ENCODE measurements at places on chromosomes 6 and 20.

DNA sequence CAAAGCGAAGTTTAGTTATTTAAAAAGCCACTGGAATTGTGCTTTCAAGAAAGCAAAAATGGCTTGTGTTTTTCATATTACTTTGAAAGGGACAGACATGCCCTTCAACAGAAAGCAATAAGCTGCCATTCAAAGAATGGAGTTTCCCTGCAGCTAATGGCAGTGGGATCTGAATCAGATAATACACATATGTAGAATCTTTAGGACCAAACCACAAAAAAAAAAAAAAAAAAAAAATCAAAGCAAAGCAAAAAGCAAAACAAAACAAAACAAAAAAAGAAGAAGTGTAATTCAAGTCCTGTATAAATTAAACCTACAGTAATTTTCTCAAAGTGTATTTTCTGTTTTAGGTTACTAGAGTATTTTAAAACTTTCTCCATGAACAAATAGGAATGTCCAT is 63.6 kb upstream of the ZNF217 start:
- no peak for DNase-seq

GRCh38 chr6:158854214-158855101 is 35.3 kb upstream of the EZR start:
- DNase-seq: no peak

DNA sequence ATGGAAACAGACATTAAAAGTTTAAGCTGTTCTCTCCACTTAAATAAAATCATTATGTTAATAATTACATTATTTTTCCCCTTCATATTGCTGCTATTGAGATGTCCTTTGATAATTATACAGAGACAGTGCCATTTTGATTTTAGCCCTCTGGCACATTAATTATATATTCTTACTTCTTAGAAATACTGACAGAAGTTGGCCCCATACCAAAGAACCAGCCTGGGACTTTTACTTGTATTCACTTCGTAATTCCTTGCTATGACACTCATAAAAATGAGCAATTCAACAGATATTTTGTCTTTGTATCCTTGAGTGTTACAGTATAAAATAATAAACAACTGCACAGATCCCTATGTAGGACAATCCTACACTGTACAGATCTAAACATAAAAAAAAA is 743.7 kb downstream of the TBC1D32 start:
- DNase-seq: no peak

GRCh38 chr6:90131125-90131524 is 165.5 kb downstream of the BACH2 start:
- DNase-seq: no peak

- no peak for DNase-seq
Measured at GRCh38 chr20:12243327-12243726, 325.6 kb downstream of the BTBD3 start.

- DNase-seq: no peak
Measured at GRCh38 chr6:117540670-117541069, 58.2 kb downstream of the DCBLD1 start.

GRCh38 chr20:5835321-5835821 is 85.2 kb downstream of the SHLD1 start:
- DNase-seq: no peak

DNA sequence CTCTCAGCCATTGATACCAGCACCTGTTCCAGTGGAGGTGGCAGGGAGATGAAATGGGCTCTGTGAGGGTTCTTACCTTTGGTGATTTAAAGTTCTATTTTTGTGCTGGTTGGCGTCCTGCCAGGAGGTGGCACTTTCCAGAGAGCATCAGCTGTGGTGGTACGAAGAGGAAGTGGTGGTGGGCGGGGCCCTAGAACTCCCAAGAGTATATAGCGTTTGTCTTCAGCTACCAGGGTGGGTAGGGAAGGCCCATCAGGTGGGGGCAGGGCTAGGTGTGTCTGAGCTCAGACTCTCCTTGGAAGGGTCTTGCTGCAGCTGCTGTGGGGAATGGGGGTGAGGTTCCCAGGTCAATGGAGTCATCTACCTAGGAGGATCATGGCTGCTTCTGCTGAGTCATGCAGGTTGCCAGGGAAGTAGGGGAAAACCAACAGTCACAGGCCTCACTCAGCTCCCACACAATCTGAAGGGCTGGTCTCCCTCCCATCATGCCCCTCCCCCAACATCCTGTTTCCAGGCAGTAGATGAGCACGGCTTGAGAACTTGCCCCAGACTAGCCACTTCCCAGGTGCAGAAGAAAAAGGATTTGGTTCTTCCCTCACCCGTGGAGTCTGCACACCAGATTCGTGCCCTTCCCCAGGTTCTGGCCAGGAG is 46.6 kb downstream of the MOXD1 start:
- no peak for DNase-seq

GRCh38 chr20:37359836-37360235 is 13.9 kb downstream of the SRC start:
- no peak for DNase-seq

- DNase-seq: no peak
Measured at GRCh38 chr6:44657206-44657819, 269.8 kb downstream of the CDC5L start.

DNA sequence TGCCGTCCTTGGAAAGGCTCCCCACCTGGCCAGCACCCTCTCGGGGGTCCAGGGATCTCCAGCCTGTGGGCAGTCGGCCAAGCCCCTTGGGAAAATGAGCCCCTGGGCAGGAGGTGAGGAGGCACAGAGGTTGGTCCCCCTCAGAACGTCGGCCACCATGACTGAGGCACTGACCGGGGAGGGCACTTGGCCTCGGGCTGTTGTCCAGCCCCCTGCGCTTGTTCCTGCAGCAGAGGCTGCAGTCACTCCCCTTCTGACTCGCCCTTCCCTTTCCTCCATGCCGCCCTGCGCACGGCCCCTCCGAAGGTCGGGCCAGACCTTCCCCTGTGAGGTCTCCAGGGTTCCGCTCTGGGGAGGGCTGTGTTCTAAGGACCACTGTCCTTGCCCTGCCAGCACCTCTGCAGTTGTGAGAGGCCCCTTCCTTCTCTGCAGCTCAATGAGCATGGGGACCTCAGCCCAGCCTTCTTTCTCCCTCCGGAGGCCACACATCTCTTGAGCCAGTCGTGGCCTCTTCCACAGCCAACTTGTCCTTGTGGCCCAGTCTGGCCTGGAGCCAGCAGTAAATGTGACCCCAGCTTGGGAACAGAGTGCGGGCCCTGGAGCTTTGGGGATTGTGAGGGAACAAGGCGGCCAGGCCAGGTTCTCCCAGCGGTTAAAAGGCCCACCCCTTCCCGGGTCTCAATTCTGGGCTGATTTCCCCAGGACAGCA is 195.5 kb downstream of the DLL1 start:
- no peak for DNase-seq

- no peak for DNase-seq
Measured at GRCh38 chr6:106385530-106385929, 25.0 kb downstream of the CRYBG1 start.

- no peak for DNase-seq
Measured at GRCh38 chr6:142819603-142820337, 125.2 kb downstream of the HIVEP2 start.

DNA sequence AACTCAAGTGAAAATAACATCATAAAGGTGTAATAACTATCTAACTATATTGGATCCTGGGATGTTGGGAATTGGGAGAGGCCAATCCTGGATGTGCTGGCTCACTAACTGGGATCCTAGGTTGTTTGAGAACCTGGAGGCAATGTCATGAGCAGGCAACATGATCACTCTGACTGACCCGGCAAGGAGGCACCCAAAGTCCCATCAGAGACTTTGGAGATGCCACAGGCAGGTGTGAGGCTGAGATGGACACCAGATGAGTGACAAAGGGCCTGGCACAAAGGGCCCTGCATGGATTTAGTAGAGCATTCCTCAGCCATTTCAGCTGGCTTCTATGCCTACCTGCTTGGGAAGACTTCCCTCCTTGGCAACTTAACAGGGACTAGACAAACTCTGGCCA is 38.4 kb upstream of the MYLIP start:
- no peak for DNase-seq

- no peak for DNase-seq
Measured at GRCh38 chr6:79687759-79688158, 56.6 kb downstream of the SH3BGRL2 start.

- no peak for DNase-seq
Measured at GRCh38 chr6:82686719-82687118, 323.1 kb downstream of the TPBG start.

GRCh38 chr20:59948828-59949720 is 8.9 kb downstream of the FAM217B start:
- DNase-seq: no peak

- no peak for DNase-seq
Measured at GRCh38 chr20:32440758-32441078, 82.6 kb downstream of the ASXL1 start.

DNA sequence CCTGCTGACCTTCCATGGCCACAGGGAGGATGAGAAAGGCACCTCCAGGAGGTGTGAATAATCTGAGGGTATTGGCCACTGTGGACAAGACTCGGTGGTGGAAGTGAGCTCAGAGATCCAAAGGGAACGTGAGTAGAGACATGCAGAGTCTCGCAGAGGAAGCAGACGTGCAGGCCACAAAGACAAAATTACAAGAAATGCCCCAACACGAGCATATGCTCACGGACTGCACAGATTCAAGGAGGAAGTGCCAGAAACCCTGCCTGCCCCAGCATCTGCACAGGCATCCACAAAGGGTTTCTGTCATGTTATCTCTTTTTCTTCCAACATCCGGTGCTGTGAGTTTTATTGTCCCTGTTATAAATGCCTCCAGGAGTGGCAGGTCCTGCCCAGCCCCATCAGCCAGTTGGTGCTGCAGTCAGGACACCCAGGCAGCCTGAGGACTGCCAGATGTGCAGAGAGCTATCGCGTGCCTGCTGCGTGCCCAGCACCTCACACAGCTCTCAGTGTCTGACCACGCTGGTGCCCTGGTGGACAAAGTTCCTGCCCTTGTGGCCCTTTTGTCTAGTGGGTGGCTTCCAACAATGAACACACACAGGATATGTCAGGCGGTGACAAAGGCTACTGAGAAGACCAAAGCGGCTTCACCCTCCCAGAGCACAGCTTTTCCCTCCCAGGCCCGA is 34.0 kb upstream of the FANCE start:
- DNase-seq: no peak

DNA sequence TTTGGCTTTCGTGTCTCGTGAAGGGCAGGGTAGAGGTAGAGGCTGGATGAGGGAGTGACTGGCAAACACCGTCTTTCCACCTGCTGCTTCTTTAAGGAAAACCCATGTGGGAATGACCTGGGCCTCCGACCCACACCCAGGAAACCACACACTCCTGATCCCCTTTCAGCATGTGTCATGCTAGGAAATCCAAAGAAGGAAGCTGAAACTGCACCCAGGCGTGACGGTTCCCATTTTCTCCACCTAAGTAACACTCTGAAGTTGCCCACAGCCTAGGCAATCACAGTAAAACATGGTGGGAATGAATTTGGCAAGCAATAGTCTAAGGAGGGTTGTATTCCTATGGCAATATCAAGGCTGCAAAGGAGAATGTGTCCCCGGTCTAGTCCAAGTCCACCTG is 538.4 kb upstream of the NOX3 start:
- no peak for DNase-seq

DNA sequence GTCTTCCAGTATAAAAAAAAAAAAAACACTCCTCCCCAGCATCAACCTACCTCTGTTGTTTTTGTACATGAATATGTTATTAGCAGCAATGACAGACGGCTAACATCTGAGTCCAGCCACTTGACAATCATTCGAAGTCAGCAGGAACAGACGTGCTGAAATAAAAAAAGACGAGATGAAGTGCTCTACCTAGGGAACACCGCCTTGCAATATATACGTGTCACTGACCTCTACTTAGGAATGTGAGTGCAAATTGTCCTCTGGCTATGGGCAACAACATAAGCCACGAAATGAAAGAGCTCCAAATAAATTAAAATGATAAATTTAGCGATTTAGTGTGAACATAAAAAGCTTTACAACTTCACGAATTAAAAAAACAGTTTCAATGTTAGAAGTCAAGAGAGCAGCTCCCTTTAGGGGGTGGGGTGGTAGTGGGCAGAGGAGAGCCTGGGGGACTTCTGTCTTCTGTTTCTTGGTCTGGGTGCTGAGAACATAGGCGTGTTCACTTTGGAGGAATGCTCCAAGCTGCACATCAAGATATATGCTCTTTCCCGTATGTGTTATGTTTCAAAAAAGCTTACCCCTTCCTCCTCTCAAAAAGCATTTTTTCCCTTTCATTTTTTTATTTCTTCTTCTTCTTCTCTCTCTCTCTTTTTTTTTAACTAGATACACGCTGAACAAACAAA is 23.3 kb downstream of the EDN1 start:
- DNase-seq: no peak

DNA sequence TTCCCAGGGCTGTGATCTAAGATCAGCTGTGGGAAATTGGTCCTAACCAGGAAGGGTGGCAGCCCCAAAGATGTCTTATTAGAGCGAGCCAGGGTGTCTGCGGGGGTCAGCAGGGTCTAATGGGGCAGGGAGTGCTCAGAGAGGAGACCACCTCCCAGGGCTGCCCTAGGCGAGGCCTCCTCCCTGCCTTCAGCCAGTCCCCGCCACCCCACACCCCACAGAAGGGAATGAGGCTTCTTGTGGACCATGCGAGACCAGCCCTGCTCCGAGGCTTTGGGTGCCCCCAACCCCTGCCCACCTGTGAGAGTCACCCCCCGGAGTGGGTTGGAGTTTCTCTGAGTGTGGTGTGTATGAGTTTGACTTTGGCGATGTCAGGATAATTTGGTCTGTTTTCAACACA is 37.8 kb downstream of the SYNJ2 start:
- no peak for DNase-seq
